ENCODE measurements at places on chromosomes 11 and 22.

DNA sequence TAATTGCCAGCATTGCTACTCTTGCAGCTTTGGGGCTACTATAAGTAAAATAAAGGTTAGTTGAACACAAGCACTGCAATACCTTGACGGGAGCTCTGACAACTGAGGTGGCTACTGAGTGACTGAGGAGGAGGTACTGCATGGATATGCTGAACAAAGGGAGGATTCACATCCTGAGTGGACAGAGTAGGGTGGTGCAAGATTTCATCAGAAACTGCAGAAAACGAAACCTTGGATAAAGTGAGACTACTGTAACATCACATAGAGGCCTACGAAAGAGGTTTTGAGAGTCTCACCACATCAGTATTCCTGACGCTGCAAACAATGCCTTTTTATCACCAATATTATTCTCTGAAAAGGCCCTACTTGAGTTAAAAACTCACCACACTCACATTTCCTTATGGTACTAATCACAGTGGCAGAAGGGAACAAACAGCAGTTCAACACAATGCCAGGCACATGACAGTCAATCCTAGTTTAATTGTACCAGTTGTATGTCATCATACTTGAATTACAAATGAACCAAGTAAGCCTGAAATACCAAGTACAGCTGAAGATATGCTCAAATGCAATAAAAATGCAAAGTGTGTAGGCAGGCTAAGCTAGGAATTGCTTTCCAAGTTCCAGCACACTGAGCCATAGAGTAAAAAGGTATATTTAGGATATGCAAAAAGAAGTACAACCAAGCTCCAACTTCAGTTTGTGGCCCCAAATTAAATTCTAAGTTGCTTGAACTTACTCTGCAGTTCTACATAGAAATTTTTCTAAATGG lies 4.0 kb upstream of the GPR83 start:
- DNase-seq, result no peak

DNA sequence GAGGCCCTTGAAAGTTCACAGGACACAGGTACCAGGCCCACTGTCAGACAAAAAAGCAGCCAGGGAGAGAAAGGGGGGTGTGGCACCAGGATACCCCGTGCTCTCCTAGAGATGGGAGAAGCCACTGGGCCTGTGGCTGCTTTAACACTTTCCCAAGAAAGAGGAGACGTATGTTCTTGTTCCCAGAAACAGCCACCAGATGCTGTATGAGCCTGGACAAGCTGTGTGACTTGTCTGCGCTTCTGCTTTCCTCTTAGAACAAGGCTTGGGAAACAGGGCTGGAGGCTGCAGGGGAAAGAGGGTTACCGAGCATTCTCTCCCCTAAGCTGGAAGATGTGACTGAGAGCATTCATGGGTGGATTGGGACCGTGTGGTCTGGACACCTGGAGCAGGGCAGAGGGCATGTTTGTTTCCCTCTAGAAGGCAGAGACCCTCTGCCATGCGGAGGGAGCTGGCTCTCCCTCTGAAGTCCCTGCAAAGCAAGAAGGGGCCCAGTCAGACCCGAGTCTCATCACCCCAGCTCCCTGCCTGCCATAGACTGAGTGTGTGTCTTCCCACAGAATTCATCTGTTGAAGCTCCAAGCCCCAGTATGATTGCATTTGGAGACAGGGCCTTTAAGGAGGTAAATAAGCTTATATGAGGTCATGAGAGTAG lies 74.1 kb downstream of the TRIM29 start:
- DNase-seq, result no peak

DNA sequence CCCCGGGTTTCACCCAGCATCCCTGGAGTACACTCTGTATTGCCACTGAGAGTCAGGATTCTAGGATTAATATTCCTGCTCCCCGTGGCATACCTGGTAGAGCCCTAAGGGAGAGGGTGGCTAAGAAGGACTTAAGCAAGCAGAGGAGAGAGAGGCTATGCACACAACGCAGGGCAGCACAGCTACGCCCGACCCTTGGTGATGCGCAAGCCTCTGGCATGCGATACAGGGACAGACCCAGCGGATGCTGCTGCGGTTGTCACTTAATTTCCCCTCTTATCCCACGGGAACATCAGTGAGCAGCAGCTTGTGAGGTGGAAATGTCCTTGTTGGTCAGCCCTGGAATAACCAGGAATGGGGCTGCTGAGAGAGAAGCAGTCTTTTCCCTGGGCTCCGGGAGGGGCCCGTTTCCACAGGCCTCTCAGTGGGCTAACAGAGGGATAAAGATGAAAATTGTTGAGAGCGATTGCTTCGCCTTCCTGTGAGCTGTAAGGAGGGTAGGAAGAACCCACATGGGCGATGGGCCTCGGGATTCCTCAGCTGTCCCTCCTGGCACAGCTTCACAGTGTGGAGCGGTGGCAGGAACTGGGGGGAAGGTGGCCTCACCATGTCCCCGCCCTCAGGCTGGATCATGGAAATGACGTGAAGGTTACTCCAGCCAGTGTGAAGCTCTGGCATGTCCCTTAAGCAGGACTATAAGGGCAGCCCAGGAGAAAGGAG lies 48.4 kb upstream of the RAB1B start:
- DNase-seq, result no peak

DNA sequence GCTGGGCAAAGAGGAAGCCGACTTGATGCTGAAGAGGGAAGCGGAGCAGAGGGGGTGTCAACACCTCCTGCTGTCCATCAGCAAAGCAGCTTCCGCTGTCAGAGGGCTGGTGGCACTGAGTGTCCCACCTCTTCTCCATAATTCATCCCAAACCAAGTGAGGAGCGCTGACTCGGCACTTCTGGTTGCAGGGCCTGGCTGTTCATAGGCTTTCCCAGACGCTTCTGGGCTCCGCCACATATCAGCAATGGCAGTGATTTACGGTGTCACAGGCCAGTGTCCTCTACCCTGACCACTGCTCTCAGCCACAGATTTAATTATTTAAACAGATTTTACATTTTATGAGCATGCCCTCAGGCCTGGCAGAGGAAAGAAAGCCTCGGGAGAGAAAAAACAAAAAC lies 70.1 kb upstream of the TENM4 start:
- no peak for DNase-seq

GRCh38 chr11:76152741-76153570 lies 53.3 kb downstream of the WNT11 start:
- no peak for DNase-seq
